ENCODE measurements at places on chromosomes 3 and 15.

GRCh38 chr3:148240351-148240750 is 457.4 kb upstream of the AGTR1 start:
- DNase-seq: no peak

- DNase-seq: peak; percentile 89
These were observed 152.3 kb downstream of the FBN1 start for GRCh38 chr15:48493084-48493762.

- peak; percentile 9 for DNase-seq
These were observed 5.3 kb upstream of the VIPR1 start for GRCh38 chr3:42497009-42497731.

DNA sequence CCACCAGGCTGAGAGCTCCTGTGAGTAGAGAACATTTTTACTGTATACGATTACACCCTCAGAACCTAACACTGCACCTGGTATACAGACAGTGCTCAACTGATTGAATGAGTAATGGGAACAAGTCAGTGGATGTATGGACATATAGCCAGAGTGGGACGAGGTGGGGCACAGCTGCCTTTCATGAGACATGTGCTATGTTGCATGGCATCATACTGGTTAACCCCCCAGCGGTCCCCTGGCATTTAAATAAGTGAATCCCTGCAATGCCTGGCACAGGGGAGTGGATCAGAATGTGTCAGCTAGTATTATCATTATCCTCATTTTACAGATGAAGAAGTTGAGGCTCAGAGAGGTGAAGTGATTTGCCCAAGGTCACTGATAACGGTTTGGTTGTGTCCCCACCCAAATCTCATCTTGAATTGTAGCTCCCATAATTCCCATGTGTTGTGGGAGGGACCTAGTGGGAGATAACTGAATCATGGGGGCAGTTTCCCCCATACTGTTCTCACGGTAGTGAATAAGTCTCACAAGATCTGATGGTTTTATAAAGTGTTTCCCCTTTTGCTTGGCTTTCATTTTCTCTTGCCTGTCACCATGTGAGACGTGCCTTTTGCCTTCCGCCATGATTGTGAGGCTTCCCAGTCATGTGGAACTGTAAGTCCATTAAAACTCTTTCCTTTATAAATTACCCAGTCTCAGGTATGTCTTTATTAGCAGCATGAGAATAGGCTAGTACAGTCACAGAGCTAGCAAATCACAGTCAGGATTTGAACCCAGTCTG is 56.0 kb upstream of the ATP2B2 start:
- DNase-seq: no peak

DNA sequence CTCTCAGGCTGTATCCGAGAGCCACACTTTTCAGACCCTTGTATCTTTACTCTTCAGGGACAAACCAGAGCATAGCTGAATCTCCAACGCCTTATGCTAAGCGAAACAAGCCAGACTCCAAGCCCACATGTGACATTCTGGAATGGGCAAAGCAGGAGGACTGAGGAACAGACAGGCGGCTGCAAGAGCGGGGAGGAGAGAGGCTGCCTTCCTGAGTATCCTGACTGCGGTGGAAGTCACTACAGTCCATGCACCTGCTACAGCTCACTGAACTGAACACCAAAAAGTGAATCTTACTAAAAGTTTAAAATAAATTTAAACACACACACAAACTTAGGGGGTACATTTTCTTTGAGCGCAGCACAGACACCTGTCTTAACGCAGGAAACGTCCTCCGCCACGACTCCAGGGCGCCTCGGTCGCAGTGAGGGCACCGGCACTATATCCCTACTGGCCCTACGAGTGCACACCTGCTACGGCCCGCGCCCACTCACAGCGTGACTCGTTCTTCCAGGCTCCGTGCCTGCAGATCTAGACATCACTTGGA is 1.4 kb downstream of the CYFIP1 start:
- no peak for DNase-seq

DNA sequence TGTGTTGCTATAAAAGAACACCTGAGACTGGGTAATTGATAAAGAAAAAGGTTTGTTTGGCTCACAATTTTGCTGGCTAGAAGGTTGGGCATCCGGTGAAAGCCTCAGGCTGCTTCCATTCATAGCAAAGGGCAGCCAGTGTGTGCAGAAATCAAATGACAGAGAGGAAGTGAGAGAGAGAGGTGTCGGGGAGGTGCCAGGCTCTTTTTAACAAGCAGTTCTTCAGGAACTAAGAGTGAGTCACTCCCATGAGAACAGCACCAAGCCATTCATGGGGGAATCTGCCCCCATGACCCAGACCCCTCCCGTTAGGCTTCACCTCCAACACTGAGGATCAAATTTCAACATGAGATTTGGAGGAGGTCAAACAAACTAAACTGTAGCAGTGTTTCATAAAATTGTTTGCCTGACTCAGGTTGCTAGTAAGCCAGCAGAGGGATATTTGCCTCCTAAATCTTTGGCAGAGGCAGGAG is 4.5 kb upstream of the PARP15 start:
- peak; percentile 64 for DNase-seq
